ENCODE measurements at places on chromosomes 2 and 18.

GRCh38 chr2:201715459-201715858, 17.0 kb upstream of the MPP4 start:
- DNase-seq = no peak

GRCh38 chr2:209788925-209789324, 17.3 kb downstream of the UNC80 start:
- DNase-seq = no peak

DNA sequence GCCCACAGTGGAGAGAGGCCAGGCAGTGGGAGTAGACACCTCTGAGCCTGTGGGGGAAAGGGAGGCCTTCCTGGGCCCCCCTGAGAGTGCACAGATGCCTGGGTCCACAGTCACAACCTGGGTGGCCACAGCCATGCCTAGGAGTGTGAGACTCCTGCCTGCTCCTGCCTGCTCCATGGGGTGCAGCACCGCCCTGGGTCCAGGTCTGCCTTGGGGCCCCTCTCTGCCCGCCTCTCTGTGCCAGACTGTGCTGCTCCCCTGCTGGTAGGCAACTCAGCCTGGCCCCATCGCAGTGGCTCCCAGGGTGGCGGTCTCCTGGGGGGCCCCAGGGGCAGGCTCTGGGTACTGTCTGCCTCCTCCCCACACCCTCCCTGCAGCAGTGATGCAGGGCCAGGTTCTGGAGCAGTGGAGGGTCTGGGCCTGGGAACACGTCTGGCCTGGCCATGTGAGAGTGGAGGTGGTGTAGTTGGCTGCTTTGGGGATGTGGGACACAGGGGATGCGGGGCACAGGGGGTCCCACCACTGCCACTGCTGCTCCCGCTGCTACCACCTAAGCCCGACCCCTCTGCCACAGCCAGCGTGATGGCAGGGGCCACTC, 60.1 kb upstream of the DLX2 start:
- DNase-seq = no peak

- no peak for DNase-seq
Measured at GRCh38 chr18:67001052-67001451, 397.2 kb upstream of the CDH19 start.

DNA sequence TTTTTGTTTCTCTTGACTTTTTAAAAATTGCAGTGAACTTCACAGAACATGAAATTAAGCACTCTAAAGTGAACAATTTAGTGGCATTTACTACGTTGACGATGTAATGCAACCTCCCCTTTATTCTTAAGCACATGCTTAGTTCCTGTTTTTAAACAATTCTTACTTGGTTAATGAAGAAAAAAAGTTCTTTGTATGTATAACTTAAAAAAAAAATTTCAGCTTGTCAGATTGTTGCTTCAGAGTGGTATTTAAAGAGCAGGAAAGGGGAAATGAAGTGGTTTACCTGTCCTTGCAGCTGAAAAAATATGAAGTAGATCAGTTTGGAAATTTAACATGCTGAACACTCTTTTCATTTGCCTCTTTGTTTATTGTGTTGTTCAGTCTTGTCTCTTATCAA, 95.7 kb upstream of the RASGRP3 start:
- no peak for DNase-seq

GRCh38 chr2:74031221-74031620, 46.5 kb downstream of the TET3 start:
- no peak for DNase-seq

GRCh38 chr18:13539050-13539449, 187.3 kb downstream of the FAM210A start:
- DNase-seq = no peak

DNA sequence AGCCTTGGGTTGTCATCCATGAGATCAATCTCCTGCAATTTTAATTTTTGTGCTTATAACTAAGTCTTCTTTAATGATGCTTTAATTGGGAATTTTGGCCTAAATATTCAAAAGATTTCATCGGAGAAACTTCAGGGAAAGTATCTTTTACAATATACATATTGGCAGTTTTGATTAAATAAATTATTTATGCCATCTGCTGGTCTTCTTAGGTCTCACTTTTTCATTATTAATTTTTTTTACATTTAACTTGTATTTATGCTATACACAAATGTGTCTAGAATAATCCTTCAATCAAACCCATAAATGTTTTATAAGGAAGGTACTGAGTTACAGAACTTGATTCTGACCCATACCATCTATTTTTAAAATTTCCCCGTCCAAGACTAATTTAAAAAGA, 95.1 kb upstream of the XPO1 start:
- no peak for DNase-seq

GRCh38 chr2:136207030-136207623, 89.2 kb upstream of the CXCR4 start:
- no peak for DNase-seq

DNA sequence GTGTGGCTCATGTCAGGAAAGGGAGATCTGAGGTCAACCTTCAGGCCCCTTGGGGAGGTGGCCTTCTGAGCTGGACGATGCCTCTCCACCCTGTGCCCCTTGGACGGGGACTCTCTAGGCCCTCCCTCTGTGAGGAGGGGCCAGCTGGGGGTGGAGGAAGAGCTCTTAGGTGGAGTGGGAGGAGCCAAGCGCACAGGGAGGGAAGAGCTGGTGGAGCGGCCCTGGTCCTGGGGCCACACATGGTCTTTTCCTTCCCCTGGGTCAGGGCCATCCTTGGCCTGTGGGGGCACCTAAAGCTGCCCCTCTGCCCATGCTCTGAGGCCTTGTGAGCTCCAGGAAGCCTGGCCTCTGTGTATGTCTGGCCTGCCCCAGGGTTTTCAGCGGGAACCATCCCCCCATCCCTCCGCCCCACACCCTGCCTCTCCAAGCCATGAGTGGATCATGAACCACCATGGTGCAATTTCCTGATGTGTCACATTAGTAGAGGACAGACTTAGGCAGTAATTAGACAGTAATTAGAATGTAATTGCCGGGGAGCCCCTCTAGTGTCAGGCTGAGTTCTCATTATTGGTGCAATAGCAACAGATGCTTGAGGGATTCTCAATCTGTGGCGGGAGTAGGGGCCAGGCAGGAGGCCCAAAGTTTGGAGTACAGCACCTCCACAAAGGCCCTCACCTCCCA, 63.0 kb downstream of the GLI2 start:
- DNase-seq = no peak

GRCh38 chr18:62720766-62721613, 5.6 kb downstream of the PHLPP1 start:
- no peak for DNase-seq

GRCh38 chr18:52667463-52668065, 327.6 kb downstream of the DCC start:
- no peak for DNase-seq

All from NCI-H2107 (cell line).